Neural crest cell (in vitro differentiated cells): ENCODE measurements at places on chromosomes 5 and 9. TPM values are rescaled to one million over a fixed set of nuclear protein-coding genes. Genes with fewer than 3 reads are reported as not detected.

The RGMB gene
- 98.3 and 99.4 TPM in 2 replicates for total RNA-seq

DNA sequence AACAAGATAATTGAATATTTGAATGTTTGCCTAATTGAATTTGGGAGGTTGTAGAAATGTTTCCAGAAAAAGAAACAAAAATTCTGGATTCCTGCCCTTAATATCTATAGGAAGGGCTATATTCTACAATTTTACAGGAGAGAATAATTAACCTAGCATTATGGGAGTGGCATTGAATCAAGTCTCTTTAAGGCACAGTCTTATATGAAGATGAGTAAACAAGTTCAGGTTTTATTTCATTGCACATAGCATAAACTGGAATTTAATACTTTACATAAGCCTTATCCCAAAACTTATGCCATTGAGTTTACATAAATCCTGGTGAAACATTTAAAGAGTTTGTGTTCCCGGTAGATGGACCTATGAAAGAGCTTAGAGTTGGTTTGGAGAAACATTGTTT is 138.1 kb upstream of the ADAMTSL1 start:
- DNase-seq = no peak

DNA sequence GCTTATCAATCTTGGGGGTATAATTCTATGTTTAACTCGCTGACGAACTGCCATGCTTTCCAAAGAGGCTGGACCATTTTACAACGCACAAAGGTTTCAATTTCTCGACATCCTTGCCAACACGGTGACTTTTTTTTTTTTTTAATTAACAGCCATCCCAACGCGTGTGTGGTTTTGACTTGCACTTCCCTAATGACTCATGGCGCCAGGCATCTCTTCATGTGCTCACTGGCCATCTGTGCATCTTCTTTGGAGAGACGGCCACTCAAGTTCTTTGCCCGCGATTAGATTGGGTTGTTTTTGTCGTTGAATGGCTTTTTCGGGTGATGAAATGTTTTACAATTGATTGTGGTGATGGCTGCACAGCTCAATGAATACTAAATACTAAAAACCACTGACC is 12.5 kb upstream of the CARD9 start:
- no peak for DNase-seq

The ZBTB6 gene
- 8.4 and 9.4 TPM in 2 replicates for total RNA-seq

GRCh38 chr5:134526483-134527155 is 1.1 kb downstream of the JADE2 start:
- DNase-seq = peak; percentile 57

DNA sequence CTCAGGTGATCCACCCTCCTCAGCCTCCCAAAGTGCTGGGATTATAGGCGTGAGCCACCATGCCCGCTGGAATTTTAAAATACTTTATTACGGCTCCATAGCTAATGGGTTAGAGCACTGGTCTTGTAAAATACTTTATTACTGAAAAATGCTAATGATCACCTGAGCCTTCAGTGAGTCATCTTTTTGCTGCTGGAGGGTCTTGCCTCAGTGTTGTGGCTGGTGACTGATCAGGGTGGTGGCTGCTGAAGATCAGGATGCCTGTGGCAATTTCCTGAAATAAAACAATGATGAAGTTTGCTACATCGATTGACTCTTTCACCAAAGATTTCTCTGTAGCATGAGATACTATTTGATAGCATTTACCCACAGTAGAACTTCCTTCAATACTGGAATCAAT is 26.0 kb upstream of the GNE start:
- DNase-seq = no peak

- peak; percentile 18 for DNase-seq
Measured at GRCh38 chr5:16550316-16550952, 66.4 kb downstream of the RETREG1 start.

GRCh38 chr9:70060883-70061507 is 17.3 kb downstream of the MAMDC2 start:
- DNase-seq = no peak

DNA sequence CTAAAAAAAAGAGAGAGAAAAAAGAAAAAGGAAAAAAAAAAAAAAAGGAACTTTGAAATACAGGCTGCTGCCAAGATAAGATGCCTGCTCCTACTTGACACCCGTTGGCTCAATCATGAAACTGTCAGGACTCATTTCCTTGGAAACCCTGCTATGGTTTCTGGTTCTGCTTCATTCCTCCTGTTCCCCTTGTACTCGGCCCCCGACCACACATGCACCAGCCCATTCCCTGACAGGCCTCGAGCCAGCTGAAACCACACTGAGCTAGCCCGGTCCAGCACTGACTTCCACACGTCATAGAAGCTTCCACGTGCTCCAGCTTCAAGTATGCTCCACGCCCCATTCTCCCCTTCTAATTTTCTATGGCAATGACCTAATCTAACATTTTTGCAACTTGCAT is 93.2 kb downstream of the MYO10 start:
- DNase-seq = no peak

DNA sequence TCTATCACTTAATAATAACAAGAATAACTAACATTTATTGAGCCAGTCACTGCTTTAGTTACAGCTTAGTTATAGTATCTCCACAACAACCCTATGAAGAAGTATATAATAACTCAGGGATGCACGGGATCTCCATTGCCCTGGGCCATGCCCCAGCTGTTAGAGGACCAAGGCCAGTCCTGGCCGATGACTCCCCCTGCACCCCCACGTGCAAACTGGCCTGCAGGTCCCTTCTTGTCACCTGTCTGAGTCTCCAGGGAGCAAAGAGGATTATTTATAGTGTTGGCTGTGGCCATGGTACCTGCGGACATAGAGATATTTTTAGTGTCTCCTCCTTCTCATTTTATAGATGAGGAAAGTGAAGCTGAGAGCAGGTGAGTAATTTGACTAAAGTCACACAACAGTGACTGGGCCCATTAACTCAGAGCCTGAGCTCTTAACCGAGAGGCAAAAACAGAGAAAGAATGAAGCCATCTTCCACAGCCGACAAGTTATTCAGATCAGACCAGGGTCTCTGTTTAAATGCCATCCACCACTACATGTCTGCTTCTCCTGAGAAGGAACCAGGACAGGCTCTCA is 94.4 kb downstream of the TMEM215 start:
- no peak for DNase-seq

The PAEP gene
- total RNA-seq = not detected in 2 replicates

GRCh38 chr5:80867233-80867632 is 92.9 kb upstream of the RASGRF2 start:
- no peak for DNase-seq

The SPATA9 gene
- total RNA-seq = 0.68 and 1.0 TPM in 2 replicates

DNA sequence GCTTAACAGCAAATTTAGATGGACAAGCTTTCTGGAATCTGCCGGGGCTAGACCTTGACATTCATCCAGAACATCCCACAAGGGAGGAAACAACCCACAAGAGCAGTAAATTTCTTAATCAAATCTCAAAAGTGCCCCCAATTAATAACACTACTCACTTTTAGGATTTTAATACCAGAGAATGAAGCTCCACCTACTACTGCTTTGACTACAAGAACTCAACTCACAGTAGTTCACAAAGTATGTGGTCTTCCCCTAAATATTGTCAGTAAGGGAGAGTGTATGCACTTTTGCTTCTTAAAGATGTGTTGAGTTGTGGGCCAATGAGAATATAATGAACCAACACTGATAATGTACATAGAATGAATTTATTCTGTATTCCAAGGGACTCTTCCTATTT is 94.7 kb downstream of the EBF1 start:
- DNase-seq = no peak

DNA sequence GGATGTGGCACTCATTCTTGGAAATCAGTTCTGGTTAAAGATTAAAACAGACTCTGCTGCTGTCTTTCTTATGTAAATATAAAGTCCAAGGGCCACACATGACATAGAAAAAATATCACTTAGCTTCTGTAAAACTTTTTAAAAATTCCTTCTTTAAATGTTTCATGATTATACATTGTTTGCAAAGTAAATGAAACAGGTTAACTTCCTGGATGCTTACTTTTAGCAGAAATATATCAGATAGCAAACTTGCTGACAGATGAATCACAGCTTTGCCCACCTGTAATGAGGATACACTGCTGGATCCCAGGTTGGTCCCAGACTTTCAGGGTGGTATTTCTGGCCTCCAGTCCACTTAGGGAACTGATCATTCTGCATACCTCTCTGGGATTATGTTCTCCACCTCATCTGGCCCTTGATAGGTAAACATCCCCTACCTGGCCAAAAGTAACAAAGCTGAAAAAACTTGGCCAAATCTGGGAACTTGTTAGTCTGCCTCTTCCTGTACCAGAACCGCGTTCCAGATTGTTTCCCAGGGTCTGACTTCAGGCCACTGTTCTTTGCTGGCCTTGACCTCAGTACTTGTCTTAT is 340.5 kb downstream of the ADGRV1 start:
- no peak for DNase-seq

The CDH9 gene
- 0.14 TPM in 1 of 2 replicates, not detected in the other for total RNA-seq

The NR5A1 gene
- total RNA-seq = 0.35 and 0.50 TPM in 2 replicates
